ENCODE measurements at places on chromosomes 4 and X.

- peak; percentile 80 for DNase-seq
Observed at GRCh38 chrX:71103110-71103983, 3.2 kb downstream of the CXorf65 start.

DNA sequence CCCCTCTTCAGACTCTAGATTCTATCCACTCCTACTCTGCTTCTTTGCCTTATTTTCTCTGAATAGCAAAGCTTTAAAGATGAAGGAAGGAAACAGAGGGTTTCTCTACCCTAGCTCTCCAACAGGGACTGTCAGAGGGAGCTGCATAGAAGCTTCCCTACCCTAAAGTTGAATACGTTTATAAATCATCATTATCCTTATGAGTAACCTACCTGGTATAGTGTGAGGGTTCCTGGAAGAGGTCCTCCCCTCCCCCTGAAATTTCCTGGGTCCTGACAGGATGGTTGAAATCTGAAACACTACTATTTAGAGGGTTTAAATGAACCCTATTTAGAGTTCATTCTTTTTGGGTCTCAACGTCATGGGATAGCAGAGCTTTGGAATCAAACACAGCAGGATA is 187.0 kb upstream of the RBPJ start:
- DNase-seq = no peak

- no peak for DNase-seq
Observed at GRCh38 chr4:98283219-98284189, 22.3 kb downstream of the RAP1GDS1 start.

DNA sequence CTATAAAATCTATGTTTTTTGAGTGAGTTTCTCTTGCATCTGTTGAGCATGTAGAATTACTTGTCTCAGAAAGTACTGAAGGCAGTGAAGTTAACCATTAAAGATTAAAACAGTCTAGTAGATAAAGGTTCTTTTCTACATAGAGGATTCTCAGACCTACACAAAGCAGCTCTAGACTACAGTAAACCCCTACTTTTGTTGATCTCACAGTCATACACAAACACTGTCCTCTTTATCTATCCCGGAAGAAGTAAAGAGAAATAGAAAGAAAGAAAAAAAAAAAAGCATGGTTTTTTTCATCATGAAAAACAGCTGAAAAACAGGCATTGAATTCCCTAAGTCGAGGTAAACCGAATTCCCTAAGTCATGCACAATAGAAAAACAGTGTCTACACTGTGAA is 58.6 kb downstream of the COL25A1 start:
- no peak for DNase-seq

GRCh38 chr4:73086095-73086868 is 16.8 kb upstream of the COX18 start:
- DNase-seq = peak; percentile 52

- no peak for DNase-seq
Observed at GRCh38 chr4:48297256-48297846, 27.7 kb upstream of the TEC start.

GRCh38 chrX:29842552-29842951 is 372.8 kb upstream of the MAGEB2 start:
- DNase-seq = no peak

- DNase-seq = peak; percentile 47
Observed at GRCh38 chrX:153885968-153886903, at the start of gene L1CAM. Gene L1CAM, minus strand, starts transcription at chrX:153886173. Its CDS starts 10,337 bp downstream, at chrX:153875836.

All from natural killer cell (primary cell).